ENCODE measurements at places on chromosomes 5 and 9. TPM values are rescaled to one million over a fixed set of nuclear protein-coding genes. Genes with fewer than 3 reads are reported as not detected.
A peak's percentile ranks its signal among the peaks of the same experiment; 100 is the strongest.

DNA sequence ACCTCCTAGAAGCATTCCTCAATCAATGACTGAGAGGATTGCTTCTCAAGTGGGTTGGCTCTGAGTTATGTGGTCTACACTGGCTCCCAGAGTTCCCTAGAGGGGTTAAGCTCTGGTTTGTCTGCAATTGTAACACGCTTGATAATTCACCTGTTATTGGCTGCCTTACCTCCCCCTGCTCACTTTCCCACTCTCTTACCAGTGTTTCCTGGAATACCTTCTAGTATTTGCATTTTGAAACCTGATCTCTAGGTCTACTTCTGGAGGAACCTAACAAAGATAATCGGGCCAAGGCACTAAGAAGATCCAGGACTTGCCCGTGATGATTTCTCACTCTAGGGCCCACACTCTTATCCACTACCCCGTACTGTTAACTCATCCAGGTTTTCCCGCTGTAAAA is 110.1 kb upstream of the MAP3K1 start:
- no peak for DNase-seq

- DNase-seq: no peak
Measured at GRCh38 chr9:3908731-3909130, 382.9 kb upstream of the RFX3 start.

DNA sequence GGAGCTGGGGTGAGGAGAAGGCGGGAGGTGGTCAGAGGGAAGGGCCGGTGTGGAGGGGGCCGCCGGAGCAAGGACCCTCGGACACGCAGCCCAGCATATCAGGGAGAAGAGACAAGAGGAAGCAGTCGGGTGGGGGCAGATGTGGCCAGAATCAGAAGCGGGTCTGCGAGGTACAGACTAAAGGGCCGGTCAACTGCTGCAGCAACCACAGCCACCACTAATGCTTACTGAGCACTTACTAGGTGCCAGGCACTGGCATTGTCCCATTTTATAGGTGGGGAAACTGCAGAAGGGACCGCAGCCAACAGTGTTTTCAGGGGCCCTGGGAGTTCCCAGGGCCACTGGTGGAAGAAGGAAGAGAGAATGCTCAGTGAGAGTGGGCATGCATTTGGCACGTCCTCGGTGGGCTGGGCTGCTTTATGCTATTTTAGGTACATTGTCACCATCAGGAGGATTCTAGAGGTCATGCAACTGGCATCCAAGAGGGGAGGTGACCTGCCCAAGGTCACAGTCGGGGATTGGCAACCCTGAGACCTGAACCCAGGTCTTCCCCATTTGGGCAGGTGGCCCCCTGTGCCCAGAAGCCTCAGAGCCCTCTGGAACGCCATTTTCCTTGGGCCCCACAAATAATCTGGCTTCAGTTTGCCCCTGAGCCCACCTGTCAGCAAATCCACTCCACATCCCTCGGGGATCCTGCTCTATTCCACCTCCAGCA is 53.4 kb downstream of the DUSP1 start:
- DNase-seq: no peak

The DBH gene
- 0.66 TPM for polyA plus RNA-seq

The DRD1 gene
- polyA plus RNA-seq: 0.04 TPM

- DNase-seq: peak; percentile 55
Measured at GRCh38 chr9:15426019-15426418, 3.3 kb downstream of the SNAPC3 start.

GRCh38 chr5:105993027-105993426 is 1677.7 kb downstream of the EFNA5 start:
- DNase-seq: no peak

Data from large intestine (tissue), 12 donors.